ENCODE measurements at places on chromosomes 2 and 18.

- no peaks in the 10 kb centered on the region for H3K27me3 ChIP-seq
- DNase-seq: no peak
- no peak overlapping the region for H3K27ac ChIP-seq
- peaks cover 3% of the 10 kb centered on the region for H3K36me3 ChIP-seq
These were observed 157.9 kb downstream of the ADCYAP1 start for GRCh38 chr18:1062588-1062987.

GRCh38 chr2:136122661-136123060, 4.7 kb upstream of the CXCR4 start:
- DNase-seq: no peak
- H3K27me3 ChIP-seq: peaks cover 97% of the 10 kb centered on the region
- peaks cover 14% of the 10 kb centered on the region for H3K4me1 ChIP-seq
- H3K4me3 ChIP-seq: no peak overlapping the region
- H3K27ac ChIP-seq: no peak overlapping the region

DNA sequence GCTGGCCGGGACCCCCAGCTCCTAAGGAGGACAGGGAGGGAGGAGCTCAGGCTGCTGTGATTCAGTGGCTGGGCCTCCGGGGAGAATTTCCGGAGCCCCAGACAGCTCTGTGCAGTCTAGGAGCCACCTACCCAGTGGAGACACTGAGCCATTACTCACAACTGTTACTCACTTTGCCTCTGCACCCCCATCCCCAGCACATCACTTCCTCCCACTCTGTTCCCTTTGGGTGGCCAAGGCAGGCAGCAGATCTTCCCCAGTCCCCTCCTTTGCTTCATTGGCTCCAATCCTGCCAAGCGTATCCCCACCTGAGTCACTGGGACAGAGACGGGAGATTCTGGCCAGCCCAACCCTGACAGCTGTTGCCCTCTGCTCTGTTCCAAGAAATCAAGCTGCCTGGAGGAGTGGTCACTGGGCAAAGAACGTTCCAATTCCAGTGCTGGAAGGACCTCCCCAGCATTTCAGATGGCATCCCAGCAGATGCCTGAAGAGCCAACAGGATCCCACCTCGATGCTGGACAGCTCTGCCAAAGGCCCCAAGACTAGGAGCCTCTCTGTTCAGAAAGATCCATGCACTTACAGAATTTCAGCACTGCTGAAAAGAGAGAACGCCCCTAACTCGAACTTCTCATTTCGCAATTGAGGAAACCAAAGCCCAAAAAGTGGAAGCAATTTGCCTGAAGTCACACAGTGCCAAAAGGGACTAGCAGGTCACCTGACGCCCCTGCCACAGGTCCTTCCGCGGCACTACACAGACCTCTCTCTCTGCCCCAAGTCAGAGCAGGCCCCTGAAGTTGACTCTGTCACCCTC, 68.3 kb downstream of the TNS1 start:
- no peak for DNase-seq
- peaks cover 83% of the 10 kb centered on the region for H3K4me1 ChIP-seq
- peak overlapping the region; percentile 85 for H3K27ac ChIP-seq
- H3K27me3 ChIP-seq: no peaks in the 10 kb centered on the region
- H3K4me3 ChIP-seq: no peak overlapping the region
- H3K36me3 ChIP-seq: no peaks in the 10 kb centered on the region

GRCh38 chr2:169579044-169579443, 5.1 kb upstream of the PPIG start:
- peaks cover 19% of the 10 kb centered on the region for H3K27me3 ChIP-seq
- peaks cover 6% of the 10 kb centered on the region for H3K36me3 ChIP-seq
- H3K27ac ChIP-seq: no peak overlapping the region
- H3K4me3 ChIP-seq: no peak overlapping the region
- no peak for DNase-seq
- no peaks in the 10 kb centered on the region for H3K4me1 ChIP-seq

DNA sequence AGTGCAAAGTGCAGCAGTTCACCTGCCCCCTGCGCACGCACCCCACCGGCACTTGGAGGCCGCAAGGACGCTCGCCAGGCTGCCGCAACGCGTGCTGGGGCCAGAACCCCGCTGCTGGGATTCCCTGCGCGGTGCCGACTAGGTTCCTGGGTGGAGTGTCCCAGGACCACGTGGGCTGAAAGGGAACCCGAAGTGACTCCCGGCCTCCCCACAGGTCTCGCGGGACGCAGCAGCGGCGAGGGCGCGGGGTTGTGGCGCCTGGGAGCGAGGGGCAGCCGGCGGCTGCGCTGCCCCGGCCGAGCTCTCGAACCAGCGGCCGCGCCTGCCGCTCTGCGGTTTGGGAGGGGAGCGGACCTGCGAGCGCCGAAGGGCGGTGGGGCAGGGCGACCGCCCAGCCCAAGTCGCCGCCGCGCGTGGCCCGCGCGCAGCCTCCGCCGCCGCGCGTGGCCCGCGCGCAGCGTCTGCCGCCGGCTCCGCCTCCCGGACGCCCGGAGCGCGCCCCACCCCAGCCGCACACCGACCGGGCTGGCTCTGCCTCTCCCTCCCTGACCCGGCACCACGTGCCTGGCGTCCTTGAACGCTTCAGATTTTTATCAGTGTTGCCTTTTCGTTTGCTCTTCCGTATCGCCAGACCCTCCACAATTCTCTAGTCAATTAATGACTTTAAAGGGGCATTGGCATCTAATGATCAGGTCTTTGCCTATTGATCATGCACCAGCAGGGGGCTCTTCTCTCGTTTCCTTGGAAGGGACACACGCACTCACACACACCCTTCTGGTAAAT, at the start of gene FTCDNL1:
FTCDNL1 (minus strand) TSS at position 475 of the 783 bp plus-strand sequence. CDS start 2,230 bp downstream, outside the sequence.
- DNase-seq: peak; percentile 27
- H3K36me3 ChIP-seq: no peaks in the 10 kb centered on the region
- peaks cover 66% of the 10 kb centered on the region for H3K27me3 ChIP-seq
- peaks cover 9% of the 10 kb centered on the region for H3K4me1 ChIP-seq

- H3K4me1 ChIP-seq: peaks cover 8% of the 10 kb centered on the region
- H3K4me3 ChIP-seq: no peak overlapping the region
- peaks cover 1% of the 10 kb centered on the region for H3K36me3 ChIP-seq
- H3K27ac ChIP-seq: peak overlapping the region; percentile 69
These were observed 11.3 kb downstream of the HNMT start for GRCh38 chr2:137975280-137976271.

DNA sequence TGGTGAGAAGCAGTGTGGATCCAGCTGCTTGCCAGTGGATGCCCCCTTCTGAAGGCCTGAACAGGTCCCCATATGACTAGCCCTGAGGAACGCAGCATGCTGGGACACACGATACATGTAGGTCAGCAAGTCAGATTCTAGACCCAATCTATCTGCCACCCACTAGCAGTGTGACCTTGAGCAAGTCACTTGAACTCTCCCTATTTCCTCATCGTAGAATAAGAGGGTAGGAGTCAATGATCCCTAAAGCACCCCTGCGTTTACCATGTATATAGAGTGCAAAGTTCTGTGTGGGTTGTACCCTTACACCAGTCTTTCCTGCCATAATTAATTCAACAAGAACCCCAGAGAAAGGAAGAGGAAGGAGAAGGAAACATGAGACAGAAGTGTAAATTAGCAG, 123.7 kb downstream of the GALNT14 start:
- peaks cover 13% of the 10 kb centered on the region for H3K27me3 ChIP-seq
- no peak for DNase-seq
- no peak overlapping the region for H3K27ac ChIP-seq
- H3K36me3 ChIP-seq: no peaks in the 10 kb centered on the region
- H3K4me1 ChIP-seq: peaks cover 5% of the 10 kb centered on the region
- no peak overlapping the region for H3K4me3 ChIP-seq

GRCh38 chr18:22933966-22934423, 867 bp downstream of the RBBP8 start:
- H3K36me3 ChIP-seq: peaks cover 6% of the 10 kb centered on the region
- DNase-seq: no peak
- H3K27ac ChIP-seq: peak overlapping the region; percentile 97
- H3K4me3 ChIP-seq: peak overlapping the region; percentile 70
- no peaks in the 10 kb centered on the region for H3K27me3 ChIP-seq
- peaks cover 20% of the 10 kb centered on the region for H3K4me1 ChIP-seq

DNA sequence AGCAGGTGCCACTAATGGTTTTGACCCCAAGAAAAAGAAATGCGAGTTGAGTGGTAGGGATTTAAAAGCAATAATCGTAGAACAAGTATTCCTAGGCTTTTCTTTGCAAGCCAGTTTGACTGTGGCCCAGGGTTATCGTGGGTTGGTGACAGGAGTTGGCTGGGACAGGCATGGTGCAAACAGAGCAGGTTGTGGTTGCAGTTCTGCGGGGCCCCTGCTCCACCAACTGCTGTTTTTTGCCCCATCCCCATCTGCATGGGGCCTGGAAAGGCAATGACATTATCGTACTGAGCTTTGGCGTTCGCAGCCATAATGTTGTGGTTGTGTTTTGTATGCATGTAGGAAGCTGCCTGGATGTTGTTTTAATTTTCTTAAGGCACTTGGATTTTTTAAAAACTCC, 274.0 kb downstream of the TSN start:
- peaks cover 27% of the 10 kb centered on the region for H3K27me3 ChIP-seq
- peaks cover 34% of the 10 kb centered on the region for H3K4me1 ChIP-seq
- DNase-seq: no peak
- H3K36me3 ChIP-seq: no peaks in the 10 kb centered on the region

DNA sequence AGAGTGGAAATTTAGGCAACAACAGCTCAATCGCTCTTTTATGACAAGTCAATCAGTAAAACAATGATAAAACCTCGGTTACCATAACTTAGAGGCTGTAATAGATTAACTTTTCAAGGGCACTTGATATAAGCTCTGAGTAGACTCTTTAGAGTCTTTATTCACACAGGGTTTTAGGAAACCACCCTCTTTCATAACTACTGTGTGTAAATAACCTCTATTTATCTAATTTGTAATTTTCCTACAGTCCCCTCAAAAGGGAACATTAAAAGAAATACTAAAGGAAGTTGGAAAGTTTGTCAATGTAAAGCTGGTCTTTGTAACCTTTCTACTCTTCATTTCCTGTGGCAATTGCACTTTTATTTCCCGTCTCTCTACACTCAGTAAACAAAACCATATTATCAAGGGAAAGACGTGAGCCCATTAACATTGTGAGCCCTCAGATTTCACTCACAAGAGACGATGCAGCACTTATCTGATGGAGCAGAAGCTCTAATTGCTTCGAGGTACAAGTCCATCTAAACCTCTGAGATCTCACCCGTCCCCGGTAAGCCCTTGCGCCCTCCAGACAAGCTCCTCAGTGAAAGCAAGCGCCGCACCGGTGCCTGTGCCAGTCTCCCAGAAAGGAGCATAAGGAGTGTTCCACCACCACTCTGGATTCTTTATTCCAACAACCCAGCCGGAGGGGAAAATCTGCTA, 1.1 kb upstream of the HOXD1 start:
- no peaks in the 10 kb centered on the region for H3K36me3 ChIP-seq
- no peak for DNase-seq
- no peak overlapping the region for H3K27ac ChIP-seq
- peaks cover 18% of the 10 kb centered on the region for H3K4me1 ChIP-seq
- peaks cover 94% of the 10 kb centered on the region for H3K27me3 ChIP-seq

DNA sequence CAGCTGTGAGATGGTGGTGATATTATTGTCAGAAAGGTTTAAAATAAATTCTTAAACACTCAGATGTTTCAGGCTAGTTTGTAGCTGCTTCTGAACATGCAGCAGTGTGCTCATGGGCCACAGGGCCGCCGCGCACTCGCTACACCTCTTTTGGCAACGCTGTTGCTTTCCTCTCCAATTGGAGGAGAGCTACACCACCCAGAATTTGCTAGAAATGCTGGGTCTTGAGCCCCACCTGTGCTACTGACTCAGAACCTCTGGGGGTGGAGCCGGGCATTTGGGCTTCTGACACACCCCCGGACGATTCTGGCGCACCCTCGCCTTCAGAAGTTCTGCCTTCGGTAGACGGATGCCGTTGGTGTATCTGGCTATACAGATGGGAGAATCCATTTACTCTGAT, 15.7 kb downstream of the LRRFIP1 start:
- H3K4me1 ChIP-seq: no peaks in the 10 kb centered on the region
- no peak overlapping the region for H3K27ac ChIP-seq
- H3K27me3 ChIP-seq: no peaks in the 10 kb centered on the region
- peaks cover 21% of the 10 kb centered on the region for H3K36me3 ChIP-seq
- H3K4me3 ChIP-seq: no peak overlapping the region

DNA sequence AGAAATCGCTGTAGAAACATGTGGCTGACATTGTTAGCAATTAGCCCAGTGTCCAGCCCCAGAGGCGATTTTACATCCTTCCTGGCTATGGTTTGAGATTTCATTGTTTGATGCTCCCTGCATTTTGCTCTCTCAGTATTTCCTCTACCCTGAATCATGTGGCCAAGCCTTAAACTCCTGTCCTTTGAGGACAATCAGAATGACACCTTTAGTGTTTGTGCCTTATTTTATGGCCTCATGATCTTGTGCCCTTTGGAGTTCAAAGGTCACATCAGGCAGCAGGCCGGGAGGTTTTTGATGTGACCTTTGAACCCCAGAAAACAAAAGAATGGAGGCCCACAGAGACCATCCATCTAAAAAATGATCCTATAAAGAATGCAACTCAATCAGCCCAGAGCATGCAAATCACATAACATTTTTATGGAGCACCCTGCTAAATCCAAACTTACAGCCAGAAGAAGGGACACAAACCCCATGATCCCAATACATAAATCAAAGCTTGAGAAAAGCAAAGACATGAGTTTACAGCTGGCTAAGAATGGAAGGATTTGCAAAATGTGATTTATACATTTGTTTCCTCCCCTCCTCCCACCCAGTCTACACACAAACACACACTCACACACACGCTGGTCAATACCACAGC, 52.5 kb downstream of the FECH start:
- no peak overlapping the region for H3K27ac ChIP-seq
- no peak for DNase-seq
- H3K4me3 ChIP-seq: no peak overlapping the region
